ENCODE measurements at places on chromosomes 4 and X.

DNA sequence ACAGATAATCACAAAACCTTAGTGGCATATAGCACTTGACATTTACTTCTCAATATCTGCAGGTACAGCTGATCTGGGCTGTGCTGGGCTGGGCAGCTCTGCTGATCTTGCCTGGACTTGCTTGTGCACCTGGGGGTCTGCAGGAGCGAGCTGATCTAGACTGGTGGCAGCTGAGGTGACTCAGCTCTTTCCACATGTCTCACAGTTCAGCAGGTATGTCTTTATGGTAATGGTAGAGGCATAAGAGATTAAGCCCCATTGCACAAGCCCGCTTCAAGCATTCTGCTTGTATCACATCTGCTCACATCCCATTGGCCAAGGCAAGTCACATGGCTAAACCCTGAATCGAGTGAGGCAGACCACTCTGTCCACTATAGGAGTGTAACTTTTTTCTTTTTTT is 506.7 kb downstream of the BCOR start:
- DNase-seq, result no peak

- no peak for DNase-seq
These were observed 131.9 kb downstream of the TBC1D19 start for GRCh38 chr4:26715636-26716242.

DNA sequence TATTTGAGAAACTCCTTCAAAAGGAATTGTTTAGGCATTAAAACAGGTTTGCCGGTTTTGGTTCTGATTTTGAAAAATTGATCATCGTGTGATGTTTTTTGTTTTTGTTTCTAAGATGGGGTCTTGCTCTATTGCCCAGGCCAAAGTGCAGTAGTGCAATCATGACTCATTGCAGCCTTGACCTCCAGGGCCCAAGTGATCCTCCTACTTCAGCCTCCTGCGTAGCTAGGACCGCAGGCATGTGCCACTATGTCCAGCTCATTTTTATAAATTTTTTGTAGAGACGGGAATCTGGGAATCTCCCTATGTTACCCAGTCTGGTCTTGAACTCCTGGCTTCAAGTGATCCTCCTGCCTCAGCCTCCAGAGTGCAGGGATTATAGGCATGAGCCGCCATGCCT is 35.0 kb downstream of the CLCN3 start:
- no peak for DNase-seq

DNA sequence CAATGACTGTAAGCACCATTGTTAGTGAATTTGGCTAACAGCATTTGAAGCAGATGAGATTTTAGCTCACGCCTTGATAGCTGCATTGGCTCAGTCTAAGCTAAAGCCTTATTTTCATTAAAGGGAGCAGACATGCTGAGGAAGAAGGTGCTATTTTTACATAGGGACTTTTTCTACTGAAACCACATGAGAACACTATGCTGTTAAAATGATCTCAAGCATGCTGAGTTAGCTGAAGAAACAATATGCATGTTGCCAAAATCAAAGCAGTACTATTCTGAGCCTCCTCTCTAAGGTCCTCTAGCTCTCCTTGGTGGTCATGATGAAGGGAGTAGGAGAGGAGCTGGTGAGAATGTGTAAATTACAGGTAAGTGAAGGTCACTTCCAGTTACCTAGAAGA is 134.4 kb upstream of the JADE1 start:
- no peak for DNase-seq

GRCh38 chr4:25564836-25565235 is 90.8 kb upstream of the SLC34A2 start:
- DNase-seq, result no peak

GRCh38 chr4:97759785-97760184 is 383.5 kb downstream of the STPG2 start:
- DNase-seq, result no peak

GRCh38 chrX:84320614-84321013 is 132.6 kb upstream of the RPS6KA6 start:
- DNase-seq, result no peak

DNA sequence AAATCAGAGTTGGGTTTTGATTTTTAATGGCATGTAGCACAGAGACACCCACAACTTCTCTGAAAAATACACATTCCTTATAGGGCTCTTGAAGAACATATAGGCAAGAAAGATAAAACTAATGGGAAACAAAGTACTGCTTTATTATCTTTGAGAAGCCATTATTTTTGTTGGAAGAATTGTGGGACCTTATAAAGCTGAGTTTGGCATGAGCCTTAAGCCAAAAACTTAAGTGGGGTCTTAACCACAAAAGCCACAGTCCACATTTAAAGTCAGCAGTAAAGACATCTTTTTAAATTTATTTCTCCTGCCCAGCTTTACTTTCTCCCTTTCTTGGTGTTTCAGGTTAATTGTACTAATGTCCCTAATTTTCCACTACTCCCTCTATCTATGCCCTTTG is 1297.3 kb downstream of the C4orf33 start:
- no peak for DNase-seq

GRCh38 chr4:84681486-84682274 is 98.8 kb downstream of the CDS1 start:
- DNase-seq, result no peak

DNA sequence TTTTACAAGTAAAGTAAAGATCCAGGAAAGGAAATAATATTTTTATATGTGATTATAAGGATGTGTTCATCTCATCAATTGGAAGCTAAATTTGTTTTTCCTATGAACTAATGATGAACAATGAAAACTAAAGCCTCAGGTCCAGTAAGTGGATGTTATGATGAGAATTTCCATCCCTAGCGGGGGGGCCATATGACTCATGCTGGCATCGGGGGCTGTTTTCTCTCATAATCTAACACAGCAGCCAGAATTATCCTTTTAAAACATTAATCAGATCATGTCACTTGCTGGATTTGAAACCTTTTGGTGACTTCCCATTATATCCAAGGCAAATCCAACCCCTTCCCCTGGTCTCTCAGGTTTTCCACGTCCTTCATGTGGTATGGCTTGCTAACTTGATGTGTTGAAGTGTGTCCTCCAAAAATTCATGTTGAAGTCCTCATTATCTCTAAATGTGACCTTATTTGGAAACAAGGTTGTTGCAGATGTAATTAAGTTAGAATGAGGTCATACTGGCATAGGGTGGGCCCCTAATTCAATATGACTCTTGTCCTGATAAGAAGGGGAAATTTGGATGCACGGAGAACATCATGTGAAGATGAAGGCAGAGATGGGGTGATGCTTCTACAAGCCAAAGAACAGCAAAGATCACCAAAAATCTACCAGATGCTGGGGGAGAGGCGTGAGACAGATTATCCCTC is 96.8 kb downstream of the AKAP4 start:
- DNase-seq, result no peak

GRCh38 chrX:136856050-136856449 is 24.5 kb downstream of the RBMX start:
- DNase-seq, result no peak

DNA sequence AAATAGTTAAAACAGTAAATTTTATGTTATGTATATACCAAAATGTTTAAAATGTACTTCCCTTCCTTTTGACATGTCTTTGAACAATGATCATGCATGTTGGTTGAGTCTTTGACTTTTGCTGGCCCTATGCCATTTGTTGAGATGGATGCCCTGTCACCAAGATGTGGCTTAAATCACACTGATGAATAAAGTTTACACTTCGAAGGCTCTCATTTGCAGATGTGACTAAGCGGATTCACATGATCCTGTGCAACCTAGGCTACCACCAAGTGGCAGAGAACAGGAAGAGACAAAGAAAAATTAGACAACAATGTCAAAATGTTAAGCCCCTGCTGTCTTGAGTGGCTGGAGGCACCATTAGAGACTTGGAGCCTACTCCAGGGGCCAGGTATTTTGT is 139.9 kb downstream of the RAB28 start:
- DNase-seq, result no peak

DNA sequence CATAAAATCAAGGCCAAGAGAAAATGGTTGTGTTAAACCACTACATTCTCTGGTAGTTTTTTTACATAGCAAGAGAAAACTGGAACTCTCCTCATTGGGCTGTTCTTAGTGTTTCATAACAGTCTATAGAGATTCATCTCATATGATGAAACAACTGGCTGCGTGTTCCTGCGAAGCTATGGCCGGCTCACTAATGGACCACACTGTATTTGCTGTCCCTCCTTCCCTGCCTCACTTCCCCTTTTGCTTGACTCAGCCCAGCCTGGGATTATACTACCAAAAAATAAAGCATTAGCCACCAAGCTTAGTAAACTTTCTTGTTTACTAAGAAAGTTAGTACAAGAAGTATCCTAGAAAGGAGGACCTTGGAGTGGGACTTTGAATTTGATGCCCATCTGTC is 31.6 kb upstream of the LSM6 start:
- no peak for DNase-seq

DNA sequence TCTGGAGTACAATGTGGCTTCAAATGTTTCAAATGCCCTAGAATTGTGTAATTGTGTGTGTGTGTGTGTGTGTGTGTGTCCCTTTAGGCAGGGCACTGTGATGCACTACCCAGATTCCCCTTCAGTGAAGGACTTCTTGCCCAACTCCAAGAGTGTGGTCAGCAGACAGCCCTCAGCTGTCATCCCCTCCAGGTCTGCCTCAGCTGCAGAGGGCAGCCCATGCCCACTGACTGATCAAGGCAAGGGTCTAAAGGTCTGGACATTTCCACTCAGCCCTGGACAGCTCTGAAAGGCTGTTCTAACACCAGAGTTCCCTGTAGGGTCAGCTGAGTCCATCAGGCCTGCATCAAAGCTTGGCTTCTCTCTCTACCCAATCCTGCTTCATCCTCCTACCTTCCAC is 83.9 kb upstream of the USP9X start:
- DNase-seq, result no peak

- DNase-seq, result no peak
These were observed 117.5 kb downstream of the DNAAF6 start for GRCh38 chrX:107323786-107324492.

DNA sequence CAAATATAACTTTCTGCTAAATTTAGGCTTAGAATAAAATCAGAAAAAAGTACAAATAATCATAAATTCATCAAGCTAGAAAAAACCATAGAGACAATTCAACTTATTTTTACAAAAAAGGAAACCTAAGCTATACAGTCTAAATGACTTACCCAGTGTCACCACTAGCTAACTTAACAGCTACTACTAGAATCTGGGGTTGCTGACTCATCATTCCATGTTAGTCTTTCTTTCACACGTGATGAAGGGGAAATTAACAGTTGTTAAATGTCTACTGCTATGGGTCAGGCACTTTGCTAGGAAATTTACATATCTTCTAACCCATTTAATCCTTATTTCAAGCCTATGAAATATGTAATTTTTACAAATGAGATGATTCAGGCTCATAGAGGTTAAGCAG is 349.3 kb upstream of the GALNT7 start:
- DNase-seq, result no peak

DNA sequence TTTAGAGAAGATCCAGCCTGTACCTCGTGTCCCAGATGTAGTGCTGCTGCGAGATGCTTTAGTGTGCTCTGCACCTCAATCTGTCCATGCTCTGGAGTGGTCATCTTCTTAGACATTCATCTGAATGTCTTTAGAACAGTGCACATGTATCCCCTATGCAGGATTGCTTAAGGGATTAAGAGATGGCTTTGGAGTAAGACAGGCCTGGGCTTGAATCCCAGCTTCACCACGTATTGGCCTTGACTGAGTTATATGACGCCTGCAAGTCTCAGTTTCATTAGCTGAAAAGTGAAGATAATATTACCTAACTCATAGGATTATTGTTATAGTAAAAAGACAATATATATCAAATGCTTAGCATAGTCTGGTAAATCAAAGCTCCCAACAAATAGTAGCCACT is 98.3 kb downstream of the NFKB1 start:
- DNase-seq, result no peak

GRCh38 chr4:36348403-36348938 is 67.1 kb downstream of the DTHD1 start:
- DNase-seq, result no peak

- no peak for DNase-seq
These were observed 153.0 kb downstream of the SMIM20 start for GRCh38 chr4:26067035-26067434.

- DNase-seq, result no peak
These were observed 267.9 kb upstream of the SLC7A11 start for GRCh38 chr4:138510053-138510452.

DNA sequence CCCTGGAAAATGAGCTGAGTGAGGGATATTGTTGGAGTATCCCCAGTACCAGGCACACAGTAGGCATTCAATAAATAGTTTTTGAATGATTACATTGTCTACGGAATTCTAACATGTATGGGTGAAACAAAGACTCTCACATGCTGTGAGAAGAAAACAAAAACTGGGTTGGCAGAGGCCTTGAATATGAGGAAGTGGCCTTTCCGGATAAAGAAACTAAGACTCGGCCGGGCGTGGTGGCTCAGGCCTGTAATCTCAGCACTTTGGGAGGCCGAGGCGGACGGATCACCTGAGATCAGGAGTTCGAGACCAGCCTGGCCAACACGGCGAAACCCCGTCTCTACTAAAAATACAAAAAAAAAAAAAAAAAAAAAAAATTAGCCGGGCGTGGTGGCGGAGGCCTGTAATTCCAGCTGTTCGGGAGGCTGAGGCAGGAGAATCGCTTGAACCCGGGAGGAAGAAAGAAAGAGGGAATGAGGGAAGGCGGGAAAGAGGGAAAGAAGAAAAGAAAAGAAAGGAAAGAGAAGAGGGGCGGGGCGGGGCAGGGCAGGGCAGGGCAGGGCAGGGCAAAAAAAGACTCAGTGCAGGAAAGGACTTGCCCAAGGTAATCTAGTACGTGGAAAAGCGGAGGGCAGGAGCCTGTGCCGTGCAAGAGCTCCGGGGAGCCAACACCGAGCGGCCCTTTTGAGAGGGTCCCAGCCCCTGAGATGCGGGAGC is 689 bp upstream of the TMA16 start:
- no peak for DNase-seq

- no peak for DNase-seq
These were observed 42.5 kb upstream of the LEF1 start for GRCh38 chr4:108210989-108211835.

- no peak for DNase-seq
These were observed 726.2 kb downstream of the RPA4 start for GRCh38 chrX:97609938-97610337.

DNA sequence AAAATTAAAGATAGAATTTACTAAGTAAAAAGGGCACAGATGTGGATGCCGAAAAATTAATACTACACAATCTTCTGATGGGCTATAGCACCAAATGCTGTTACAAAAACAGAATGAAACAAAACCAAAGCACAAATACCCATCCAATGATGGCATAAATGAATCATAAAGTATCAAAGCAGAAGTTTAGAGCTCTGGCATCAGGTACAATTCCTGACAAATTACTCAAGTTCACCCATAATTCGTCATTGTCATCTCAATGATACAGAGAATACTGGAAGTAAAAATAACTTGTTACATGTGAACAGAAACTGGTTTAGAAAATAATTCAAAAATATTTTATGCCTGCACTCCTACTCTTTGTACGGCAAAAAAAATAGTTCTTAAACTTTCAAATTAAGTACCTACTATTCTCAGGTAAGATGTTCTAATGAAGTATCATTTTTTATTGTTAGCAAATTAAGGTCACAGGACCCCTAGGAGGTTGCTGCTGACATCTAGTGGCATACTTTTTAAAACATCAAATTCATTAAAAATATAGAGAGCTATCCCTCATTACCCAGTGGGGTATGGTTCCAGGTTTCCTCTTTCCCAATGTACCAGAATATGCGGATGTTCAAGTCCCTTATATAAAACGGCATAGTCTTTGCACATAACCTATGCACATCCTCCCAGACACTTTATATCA is 126.1 kb downstream of the INPP4B start:
- DNase-seq, result no peak

Data from stimulated activated CD4-positive, alpha-beta T cell treated with anti-CD3 and anti-CD28 coated beads, TNF-alpha, amount 100 ng/mL, for 4 hours (primary cell).